Renal pelvis (tissue), 12 donors: ENCODE measurements at places on chromosomes 7 and 10.
A peak's percentile ranks its signal among the peaks of the same experiment; 100 is the strongest.

- DNase-seq = no peak
Measured at GRCh38 chr7:106448992-106449859, 164.4 kb upstream of the NAMPT start.

- no peak for DNase-seq
Measured at GRCh38 chr7:158364451-158364850, 223.2 kb downstream of the PTPRN2 start.

- DNase-seq = peak; percentile 23
Measured at GRCh38 chr7:134954197-134955082, 31.9 kb upstream of the AGBL3 start.

DNA sequence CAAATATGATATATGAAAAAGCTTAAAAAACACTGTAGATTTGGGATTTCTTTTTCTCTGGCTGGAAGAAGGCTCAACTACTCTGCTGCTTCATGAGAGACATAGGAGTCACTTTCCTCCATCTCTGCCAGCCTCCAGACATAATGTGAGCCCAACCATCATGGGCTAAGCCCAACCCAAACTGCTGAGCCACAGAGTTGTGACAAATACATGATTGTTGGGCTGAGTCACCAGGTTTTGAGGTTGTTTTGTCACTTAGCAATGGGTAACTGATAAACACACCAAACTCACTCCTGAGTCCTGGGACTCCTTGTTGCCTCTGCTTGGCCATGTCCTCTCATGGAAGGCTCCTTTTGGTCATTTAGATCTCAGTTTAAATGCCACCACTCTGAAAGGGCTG is 381.8 kb upstream of the FZD8 start:
- no peak for DNase-seq

- DNase-seq = no peak
Measured at GRCh38 chr7:134034652-134035051, 92.5 kb upstream of the LRGUK start.

GRCh38 chr10:124612611-124613498 is 131.3 kb downstream of the FAM53B start:
- no peak for DNase-seq

DNA sequence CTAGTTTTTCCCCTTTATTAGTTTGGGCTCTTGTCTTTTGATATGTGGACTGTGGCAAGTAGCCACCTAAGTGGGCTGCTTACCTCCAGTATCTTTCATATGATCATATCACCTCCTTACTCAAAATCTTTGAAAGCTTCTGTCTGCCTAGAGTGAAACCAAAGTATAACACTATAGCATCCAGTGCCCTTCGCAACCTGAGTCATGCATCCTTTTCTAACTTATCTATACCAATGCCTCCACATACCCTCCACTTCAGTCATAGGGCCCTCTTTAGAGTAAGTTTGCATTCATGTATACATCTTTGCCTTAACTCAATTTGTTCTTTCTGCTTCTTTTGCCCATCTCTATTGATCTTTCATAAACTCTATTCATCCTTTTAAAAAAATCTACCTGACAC is 15.7 kb upstream of the MACC1 start:
- DNase-seq = no peak

DNA sequence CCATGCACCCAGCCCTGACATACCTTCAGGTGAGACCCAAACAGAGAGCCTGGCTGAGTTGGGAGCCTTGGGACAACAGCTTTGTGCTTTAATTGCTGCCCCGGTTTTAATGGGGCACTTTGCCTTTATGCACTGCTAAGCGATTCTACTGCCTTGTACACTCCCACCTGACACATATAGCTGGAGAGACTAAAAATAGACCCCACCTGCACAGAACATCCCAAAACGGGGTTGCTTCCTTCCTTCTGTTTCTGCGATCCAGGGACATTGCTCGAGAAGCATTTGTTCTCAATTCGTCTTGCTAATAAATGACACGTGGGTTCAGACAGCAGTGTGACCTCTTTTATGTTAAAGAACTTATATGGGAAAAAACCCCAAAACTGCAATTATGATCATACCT is 258.8 kb upstream of the MYO3A start:
- DNase-seq = no peak

GRCh38 chr10:1362589-1363445 is 306.6 kb downstream of the WDR37 start:
- no peak for DNase-seq

DNA sequence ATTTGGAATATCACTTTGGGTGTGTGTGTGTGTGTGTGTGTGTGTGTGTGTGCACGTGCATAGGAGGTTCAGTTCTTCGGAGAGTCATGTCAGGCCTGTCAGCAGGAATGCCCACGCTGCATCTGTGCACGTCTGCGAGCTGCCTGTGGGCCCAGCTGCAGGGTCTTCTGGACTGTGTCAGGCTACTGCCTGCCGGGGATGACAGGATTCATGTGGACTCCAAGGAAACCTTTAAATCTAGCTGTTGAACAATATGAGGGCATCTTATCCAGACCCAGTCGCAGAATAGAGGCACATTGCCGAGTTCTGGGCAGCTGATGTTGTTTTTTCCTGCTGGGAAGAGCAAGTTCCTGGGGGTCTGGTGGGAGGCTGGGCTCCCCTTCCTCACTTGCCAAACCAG is 19.0 kb downstream of the AQP1 start:
- no peak for DNase-seq

DNA sequence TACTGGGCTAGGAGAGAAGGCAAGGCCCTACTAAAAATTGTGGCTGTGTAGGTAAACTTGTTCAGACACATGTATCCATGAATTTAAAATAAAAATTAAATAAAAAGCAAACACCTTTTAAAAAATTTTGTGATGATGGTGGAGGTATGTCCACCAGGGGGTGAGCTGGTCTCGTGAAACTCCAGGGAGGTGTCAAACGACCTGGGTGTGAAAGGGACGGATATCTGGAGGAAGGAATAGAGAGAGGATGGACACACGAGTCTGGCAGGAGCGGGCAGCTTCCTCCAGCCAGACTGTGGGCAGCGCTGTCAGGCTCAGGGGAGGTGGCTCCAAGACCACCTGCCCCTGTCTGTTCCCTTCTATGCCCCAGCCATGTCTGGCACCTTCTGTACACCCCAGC is 34.8 kb upstream of the DMBT1 start:
- DNase-seq = no peak

DNA sequence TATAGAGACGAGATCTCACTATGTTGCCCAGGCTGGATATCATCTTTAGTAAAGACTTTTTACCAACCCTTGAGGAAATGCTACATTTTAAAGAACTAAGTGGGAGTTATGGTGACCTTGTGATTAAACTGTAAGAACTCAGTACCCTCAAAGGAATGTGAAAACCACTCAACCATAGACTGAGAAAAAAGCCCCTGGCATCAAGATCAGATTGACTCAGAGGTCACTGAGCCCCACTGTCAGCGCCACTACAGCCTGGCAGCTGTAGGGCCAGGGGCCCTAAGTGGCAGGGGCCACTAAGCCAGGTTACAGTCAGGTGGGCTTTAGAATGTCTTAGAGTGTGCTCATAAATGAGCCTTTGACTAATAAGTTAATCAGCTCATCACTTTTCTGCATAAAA is 55.9 kb downstream of the APBB1IP start:
- DNase-seq = no peak

DNA sequence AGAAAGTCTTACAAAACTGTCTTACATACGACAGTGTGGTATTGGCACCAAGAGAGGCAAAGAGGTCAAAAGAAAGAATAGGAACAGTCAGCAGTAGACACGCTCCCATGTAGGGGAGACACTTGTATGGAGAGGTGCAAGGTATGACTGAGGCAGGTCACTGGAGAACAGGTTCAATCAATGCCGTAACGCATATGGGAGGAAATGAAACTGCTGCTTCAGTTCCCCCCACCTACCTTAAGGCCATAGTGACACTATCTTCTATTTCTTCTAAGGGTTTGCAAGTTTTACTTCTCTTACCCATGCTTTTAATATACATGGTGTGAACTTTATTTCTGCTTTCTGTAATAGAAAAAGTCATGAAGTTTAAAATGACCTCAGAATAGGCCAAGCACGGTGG is 5.5 kb upstream of the PITRM1 start:
- no peak for DNase-seq

DNA sequence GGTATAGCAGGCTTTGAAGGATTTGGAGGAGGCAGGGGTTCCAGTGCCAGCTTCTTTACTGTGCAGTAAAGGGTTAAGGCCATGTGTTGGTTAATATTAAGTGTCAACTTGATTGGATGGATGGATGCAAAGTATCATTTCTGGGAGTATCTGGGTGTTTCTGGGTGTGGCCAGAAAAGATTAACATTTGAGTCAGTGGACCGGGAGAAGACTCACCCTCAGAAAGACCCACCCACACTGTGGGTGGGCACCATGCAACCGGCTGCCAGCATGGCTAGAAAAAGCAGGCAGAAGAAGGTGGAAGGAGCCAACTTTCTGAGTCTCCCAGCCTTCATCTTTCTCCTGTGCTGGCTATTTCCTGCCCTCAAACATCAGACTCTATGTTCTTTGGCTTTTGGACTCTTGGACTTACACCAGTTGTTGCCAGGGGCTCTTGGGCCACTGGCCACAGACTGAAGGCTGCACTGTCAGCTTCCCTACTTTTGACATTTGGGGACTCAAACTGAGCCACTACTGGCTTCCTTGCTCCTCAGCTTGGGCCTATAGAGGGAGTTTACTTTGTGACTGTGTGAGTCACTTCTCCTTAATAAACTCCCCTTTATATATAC is 6.8 kb upstream of the TRUB1 start:
- no peak for DNase-seq

DNA sequence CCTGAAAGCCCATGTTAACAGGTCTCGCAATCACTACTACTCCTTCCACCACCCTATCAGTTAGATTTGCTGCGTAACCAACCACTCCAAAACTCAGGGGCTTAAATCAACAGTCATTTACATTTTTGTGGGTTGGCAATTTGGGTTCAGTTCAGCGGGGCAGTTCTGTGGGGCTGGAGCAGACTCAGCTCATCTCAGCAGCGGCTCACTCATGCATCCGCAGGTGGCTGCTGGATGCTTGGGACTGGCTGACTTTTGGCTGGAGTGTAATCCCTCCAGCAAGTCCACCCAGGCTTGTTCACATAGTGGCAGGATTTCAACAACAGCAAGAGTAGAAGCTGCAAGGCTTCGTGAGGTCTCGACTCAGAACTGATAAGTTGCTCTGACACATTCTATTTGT is 79.2 kb downstream of the NEUROD6 start:
- DNase-seq = no peak

DNA sequence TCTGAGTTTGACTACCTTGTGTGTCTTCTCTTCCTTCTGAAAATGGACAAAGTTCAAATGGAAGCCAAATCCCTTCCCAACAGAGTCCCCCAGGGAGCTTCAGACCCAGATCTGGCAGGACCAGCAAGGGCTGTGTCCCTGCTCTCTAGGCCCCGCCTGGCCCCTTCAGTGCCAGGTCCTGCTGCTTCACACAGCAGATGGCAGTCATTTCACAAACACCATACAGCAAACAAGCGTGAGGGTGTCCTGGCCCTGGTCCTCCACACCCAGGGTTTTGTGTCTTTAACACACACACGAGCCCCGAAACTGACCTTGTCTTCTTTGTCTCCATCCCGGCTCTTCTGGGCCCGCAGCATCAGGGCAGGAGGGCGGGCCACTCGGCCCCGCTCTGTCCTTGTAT is 145.0 kb downstream of the TCERG1L start:
- DNase-seq = no peak

- peak; percentile 24 for DNase-seq
Measured at GRCh38 chr7:135508883-135509588, 866 bp downstream of the CNOT4 start.

DNA sequence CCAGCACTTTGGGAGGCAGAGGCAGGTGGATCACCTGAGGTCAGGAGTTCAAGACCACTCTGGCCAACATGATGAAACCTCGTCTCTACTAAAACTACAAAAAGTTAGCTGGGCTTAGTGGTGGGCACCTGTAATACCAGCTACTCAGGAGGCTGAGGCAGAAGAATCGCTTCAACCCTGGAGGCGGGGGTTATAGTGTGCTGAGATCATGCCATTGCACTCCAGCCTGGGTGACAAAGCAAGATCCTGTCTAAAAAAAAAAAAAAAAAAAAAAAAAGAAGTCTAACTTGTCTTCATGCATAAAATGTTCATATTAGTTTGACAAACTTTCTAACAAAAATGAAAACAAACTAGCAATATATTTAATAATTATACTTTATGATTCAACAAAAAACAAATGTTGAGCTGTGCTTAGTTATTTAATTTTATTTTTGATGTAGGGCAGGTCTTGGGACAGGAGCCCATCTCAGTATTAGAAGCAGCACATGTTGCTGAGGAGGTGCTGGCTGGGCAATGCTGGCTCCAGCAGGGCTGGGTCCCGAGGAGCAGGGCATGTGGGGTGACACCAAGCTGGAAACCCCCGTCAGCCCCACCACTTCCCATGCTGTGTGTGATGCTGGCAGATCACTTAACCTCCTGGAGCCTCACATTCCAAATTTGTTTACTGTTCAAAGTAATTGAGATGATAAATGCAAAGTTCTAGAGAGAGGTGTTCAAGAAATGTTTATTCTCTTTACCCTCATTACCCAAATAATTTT is 335.3 kb upstream of the KLF6 start:
- DNase-seq = no peak

DNA sequence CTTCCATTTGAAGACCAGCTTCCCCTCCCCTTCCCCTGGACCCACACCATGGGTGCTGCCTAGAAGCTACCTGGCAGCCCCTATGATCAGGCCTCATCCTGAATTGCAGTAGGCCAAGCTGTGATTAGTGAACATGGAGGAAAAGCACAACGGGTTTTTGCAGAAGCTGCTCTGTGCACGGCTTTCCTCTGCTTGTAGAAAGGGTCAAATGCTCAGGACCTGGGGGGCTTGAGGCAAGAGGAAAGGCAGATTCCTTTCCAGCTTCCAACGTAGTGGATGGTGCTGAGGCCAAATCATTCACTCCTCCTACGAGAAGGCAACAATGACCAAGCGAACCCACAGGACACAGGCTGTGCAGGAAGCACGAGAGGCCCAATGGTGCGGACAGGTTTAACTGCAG is 410.3 kb upstream of the SHH start:
- DNase-seq = no peak

DNA sequence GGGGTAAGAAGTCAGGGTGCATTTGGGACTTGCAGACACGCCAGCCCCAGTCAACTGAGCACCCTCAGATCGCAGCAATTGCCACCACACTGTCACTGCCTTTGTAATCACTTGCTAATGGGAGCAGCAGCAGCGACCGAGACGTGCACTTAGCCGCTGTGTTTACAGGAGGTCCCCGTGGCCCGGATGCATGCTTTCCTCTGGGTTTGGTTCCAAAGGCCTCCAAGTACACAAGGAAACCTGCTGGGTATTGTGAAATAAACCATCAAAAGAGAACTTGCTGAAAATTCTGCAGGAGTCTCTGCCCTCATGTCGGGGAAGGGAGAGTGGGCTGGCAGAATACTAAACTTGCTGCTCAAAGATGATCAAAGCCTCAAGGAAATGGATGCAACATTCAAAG is 341.7 kb downstream of the DNAJB6 start:
- no peak for DNase-seq

- DNase-seq = no peak
Measured at GRCh38 chr7:141590666-141591065, 39.5 kb downstream of the AGK start.

DNA sequence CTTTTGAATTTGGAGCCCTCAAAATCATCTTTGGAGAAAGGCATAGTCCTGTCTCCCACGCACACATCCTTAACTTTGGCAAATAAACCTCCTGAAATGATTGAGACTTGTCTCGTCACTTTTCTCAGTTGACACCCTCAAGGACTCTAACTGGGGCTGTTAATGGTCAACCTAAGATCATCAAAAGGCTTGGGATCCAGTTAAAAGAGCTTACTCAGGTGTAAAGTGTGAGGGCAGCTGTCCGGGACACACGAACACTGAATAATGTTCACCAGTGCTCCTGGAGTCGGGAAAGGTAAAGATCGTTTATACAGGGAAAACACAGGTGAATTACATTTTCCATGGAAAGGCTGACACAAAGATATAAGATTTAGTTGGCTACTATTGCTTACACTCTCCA is 84.7 kb downstream of the PAXIP1 start:
- no peak for DNase-seq
